ENCODE measurements at places on chromosomes 2 and 18.

DNA sequence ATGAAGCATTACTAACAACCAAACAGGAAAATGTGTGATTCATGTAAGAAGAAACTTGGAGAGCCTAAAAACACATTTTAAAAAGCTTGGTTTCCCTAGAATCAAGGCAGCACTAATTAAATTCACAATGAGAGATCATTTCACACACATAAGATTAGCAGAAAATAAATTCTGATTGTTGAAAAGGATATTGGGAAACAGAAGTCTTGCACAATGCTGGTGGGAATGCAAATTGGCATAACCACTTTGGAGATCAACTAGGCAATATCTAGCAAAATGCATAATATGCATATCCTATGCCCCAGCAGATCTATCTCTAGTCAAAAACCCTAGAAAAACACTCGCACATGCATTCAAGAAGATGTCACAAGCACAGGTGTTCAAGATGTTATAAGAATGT, 75.3 kb upstream of the SIX3 start:
- DNase-seq, result no peak

GRCh38 chr2:119111115-119111975, 47.2 kb downstream of the C1QL2 start:
- no peak for DNase-seq

DNA sequence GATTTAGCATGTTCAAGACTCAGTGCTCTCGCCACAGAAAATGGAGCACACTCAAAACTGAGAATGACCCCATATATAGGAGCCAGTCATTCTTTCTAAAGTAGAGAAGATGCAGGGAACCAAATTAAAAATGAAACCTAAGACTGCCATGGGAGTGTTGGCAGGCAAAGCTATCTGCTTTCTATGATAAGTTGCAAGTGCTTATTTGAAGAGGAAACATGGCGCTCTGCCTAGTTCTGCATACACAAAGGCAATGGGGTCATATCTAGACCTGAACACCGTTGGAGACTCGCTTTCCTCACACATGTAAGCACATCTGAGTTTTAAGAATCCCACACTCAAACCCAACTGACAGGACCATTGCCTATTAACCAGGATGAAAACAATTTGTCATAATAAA, 292.5 kb downstream of the ALK start:
- DNase-seq, result no peak

DNA sequence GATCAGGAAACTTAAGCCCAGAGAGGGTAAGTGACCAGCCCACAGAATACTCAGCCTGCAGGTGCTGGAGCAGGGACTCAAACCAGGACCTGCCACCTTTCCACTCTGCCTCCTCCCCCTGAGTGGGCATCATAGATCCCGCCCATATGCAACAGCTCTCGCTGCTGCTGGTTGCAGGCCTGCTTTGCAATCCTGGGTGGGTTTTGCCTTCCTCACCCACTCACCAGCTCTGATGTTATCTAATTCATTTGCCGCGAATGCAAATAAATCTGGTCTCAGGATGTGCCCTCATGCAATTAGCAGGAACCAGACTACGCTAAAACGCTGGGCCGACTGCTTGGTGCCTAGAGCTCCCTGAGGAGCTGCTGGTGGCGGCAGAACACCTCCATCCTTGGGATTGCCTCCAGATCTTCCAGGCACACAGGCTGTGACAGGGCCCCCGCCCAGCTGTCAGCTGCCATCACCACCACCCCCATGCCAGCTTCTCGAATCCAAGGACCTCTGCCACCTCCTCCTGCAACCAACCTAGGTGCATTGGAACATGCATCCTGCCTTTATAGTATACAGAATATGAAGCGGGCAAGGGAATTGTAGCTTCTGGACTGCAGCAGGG, 28.8 kb downstream of the CNGA3 start:
- no peak for DNase-seq

DNA sequence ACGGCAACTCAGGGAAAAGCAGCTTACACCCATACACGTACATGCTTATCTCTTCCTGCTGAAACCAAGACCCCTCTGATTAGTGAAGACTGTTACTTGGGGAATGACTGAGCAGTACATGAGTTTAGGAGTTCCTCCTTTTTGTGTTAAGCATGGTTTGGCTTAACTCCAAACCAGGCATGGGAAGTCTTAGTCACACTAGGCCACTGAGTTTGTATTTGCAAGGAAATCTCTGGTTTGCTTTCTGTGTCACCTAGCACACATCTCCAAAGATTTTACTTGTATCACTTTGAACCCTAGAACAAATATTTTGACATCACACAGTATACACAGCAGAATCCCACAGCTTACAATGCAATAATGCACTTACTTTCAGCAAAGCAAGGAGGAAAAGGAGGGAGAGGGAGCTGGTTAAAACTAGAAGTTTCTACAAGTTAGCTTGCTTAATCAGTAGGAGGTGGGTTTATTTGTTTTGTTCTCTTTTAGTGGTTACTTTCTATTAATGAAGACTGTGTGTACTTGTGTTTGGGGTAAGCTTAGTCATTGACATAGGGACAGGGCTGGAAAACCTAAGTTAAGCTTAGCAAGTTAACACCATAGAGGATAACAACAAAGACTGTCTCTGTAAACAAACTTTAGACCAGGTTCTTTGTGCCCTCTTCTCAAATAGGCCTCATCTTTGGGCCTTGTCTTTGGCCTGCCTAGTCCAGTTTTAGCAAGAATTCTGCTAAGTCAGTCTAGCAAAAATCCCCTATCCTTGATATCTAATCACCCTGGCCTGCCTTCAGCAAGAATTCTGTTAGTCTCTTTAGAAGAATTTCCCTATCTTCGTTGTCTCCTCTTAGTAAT, 219.4 kb downstream of the MREG start:
- no peak for DNase-seq

DNA sequence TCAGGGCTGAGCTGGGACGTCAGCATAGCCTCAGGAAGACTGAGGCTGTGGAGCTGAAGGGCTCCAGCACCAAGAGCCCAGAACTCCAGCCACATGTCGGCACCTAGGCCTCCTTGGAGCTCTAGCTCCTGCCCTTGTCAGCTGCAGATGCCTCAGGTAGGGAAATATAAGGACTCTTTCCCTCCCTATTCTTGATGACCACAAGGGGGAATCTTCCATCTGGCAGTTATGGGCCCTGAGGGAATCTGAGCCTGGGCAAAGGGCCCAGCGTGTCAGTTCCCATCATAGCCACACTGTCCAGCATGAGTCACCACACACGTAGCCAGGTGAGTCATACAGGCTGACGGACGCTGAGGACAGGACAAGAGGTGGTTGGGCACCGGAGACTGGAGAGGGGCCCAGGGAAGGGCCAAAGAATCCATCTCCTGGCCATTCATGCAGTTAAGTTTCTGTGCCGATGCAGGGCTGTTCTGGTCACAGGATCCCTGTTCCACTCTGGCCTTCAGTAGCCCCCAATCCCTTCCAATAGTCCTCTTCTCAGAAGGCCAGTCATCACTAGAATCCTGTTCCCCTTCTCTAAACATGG, 1.8 kb downstream of the MPV17 start:
- peak; percentile 76 for DNase-seq

DNA sequence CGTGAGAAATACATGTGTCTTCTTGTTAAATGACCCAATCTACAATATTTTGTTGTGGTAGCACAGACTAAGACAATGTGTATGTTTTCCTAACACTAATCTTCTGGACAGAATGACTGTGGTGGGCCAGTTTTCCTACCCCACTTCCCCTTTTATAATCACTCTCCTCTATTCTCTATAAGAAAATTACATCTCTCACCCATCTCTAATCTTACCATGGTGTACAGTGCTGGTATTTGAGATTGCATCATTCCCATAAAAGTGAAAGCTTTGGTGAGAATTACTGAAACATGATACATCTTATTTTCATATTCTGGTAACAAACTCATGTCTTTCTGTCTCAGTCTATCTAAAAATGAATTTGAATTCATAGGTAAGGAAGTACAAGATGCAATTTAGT, 40.5 kb downstream of the CAVIN2 start:
- no peak for DNase-seq

GRCh38 chr2:28564346-28564745, 68.5 kb downstream of the PLB1 start:
- DNase-seq, result no peak

DNA sequence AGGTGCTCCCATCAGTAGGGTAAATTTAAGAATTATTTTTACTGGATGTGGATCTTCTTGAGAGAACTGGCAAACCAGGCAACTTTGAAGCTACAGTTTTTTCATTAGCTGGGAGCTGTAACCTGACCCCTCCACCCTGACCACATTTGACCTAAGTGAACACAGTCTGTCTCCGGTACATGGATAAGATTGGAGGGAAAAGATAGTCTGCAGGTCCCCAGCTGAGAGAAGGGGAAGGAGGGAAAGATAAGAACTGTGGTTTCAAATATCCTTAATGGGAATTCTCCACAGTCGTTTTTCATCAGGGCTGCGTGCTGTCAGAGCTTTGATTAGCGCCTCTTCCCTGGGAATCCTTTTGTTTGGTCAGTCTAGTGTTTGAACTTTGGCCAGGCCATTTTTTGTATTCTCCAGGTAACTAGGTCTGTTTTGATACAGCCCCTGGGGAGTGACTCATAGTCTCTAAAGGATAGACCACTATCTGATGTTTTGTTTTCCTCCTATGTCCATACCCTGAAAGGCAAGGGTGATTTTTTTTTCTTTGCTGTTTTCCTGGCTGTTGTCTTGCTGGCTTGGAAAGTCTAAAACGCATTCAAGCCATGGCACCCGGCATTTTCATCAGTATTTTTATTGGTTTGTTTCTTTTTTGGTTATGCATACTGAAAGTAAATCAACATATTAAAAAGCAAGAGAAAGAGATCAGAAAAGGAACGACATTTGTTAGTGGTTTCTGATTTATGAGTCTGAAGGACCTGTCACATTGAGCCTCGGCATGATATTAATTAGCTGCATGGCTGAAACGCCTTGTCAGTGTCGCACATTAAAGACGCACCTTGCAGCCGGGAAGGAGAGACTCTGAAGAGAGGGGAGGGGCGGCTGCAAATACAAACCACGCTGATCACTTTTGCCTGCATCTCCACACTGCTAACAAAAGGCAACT, 183.4 kb upstream of the FN1 start:
- DNase-seq, result no peak

DNA sequence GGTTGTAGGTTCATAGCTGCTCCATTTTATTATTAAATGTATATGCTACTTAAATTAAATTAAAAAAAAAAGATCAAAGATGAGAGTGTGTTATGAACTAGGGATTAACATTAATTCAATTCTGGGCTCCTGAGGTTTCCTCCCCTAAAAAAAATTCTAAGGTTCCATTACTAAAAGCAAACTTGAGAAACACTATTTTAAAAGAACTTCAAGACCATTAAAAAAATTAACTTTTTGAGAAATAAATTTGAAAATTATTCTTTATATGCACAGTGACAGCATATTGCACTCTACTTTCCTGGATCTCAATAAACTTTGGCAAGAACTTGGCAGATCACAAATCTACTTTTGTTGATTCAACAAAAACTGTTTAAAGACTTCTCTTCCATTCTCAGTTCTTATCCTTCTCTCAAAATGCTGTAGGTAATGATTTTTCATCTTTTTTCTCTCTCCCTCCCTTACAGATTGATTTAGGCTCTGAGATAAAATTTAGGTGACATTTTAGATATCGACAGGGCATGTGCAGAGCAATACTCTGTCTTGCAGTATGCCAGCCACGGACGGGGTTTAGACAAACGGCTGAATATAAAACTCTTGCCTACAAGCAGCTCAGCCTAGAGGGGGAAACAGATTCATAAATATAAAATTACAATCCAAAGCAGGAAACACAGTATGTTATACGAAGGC, 592 bp upstream of the MARS2 start:
- DNase-seq, result no peak

DNA sequence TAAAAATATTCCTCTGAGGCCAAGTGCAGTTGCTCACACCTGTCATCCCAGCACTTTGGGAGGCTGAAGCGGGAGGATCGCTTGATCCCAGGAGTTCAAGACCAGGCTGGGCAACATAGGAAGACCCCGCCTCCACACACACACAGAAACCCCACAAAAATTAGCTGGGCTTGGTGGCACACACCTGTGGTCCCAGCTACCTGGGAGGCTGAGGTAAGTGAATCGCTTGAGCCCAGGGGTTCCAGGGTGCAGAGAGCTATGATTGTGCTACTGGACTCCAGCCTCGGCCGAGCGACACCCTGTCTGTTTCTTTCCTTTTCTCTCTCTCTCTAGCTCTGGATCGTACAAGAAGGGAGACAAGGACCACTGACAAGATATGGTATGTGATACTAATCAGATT, 1.8 kb upstream of the XRCC5 start:
- DNase-seq, result no peak

DNA sequence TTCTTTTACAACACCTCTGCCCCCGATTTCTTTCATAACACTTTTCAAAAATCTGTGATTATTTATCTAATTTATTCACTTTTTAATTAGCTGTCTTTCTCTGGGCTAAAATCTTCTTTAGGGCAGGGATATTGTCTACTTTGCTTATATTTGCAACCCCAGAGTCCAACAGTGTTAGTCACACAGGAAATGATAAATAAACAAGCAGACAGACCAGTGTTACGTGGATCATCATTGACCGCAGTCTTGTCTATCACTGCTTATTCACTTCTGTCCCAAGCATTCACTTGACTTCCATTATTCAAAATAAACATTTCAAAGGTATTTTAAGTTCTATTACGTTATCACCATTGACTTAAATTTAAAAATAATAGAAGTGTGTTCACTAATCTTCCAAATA, 237.6 kb upstream of the UBE2E3 start:
- DNase-seq, result no peak

GRCh38 chr2:45889053-45889452, 237.6 kb downstream of the PRKCE start:
- DNase-seq, result no peak

- no peak for DNase-seq
These were observed 45.5 kb downstream of the KCMF1 start for GRCh38 chr2:85016446-85016845.

- DNase-seq, result no peak
These were observed 642.0 kb downstream of the DPP10 start for GRCh38 chr2:115084446-115084845.

DNA sequence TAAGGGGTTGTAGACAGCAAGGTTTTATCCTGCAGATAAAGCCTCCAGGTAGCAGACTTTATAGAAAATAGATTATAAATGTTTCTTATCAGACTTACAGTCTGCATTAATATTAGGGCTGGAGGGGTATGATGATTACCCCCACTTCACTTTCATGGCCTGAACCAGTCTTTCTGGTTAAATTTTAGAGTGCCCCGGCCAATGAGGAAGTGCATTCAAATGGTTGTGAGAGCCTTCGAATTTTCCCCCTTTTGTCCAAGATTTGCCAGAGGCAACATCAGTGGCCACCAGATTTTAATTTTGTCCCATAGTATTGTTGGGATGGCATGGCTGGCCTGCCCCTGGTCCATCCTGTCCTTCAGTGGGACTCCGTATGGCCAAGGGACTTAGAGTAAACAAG, 31.6 kb downstream of the COMMD1 start:
- no peak for DNase-seq

- DNase-seq, result peak; percentile 18
These were observed 266.8 kb upstream of the CXCR4 start for GRCh38 chr2:136384531-136385303.

GRCh38 chr2:47152803-47153202, 2.3 kb downstream of the STPG4 start:
- no peak for DNase-seq

Data from left colon (tissue), 2 donors.